ENCODE measurements at places on chromosomes 2 and 18.

GRCh38 chr2:191635333-191636234 lies 42.4 kb upstream of the NABP1 start:
- no peak for DNase-seq

DNA sequence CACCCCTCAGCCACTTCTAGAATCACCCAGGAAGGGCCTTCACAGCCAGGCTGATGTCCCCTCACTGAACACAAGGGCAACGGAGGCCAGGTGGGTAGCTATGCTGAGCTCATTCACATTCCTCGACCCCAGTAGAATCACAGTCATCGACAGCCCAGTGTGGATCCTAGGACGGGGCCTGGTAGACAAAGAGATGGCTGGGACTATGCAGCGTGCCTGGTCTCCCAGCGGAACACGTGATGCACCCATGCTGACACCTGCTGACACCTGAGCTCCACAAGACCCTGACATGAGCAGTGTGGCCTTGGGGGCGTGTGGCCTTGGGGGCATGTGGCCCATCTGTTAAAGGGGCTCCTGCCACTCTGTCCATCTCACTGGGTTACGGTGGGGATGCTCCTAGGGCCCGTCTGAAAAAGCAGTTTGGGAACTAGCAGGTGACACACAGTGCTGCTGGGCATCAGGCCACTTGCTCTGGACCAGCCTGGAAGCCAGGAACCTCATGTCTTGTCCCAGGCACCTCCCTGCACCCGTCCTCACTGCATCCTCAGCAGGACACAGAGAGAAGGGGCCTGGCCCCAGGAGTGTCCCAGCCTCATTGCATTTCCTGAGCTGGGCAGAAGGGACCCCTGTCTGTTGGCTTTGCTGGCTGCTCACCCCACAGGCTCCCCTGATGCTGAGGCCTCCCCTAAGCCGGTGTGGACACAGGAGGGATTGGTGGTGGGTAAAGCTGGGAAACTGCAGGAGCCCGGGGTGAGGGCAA lies 9.7 kb downstream of the ECEL1 start:
- DNase-seq = no peak

DNA sequence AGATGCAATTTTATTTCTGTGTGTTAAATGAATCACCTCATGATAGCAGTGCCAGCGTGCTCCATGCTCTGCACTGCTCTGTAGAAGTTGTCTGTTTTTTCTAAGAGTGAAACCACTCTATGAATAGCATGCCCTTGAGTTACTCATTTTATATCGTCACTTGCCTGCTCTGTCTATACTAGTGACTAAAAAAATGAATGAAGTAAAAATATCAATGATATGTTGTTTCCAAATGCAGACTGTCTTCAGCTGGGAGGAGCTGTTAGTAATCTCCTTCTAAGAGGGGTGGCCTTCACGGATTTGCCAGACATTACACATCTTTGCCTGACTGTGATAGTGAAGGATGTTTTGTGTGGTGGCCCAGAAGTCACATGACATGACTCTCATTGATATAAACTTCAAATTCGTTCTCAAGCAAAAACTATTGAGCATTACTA lies 852.1 kb downstream of the CNTNAP5 start:
- no peak for DNase-seq

- no peak for DNase-seq
Observed at GRCh38 chr18:3874125-3874524, 424.2 kb downstream of the TGIF1 start.

- no peak for DNase-seq
Observed at GRCh38 chr2:212905640-212906201, 245.7 kb downstream of the IKZF2 start.

DNA sequence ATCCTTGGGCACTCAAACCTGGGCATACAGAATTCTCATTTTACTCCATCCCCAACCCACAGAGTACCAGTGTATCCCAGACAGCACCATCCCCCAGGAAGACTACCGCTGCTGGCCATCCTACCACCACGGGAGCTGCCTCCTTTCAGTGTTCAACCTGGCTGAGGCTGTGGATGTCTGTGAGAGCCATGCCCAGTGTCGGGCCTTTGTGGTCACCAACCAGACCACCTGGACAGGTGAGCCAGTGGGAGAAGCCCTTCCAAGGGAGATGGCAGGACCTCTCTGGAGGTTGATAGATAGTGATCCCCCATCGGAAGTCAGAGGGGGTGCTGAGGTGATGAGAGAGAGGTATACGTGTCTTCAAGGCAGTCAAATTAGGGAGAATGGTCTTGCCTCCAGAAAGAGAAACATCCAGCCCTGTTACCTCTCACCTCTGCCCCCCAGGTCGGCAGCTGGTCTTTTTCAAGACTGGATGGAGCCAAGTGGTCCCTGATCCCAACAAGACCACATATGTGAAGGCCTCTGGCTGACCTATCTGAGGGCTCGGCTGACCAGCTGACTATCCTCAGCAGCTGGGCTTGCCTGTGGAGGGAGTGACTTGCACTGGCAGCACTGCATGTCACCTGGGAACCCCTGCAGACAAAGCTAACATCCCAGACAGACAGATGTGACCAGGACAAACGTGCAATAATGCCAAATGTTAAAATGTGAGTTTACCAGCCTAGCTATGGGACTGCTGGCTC lies 9.5 kb downstream of the PKDCC start:
- DNase-seq = no peak

GRCh38 chr2:239749272-239749873 lies 275.8 kb downstream of the NDUFA10 start:
- DNase-seq = no peak

- DNase-seq = no peak
Observed at GRCh38 chr2:238272156-238272555, 16.3 kb downstream of the PER2 start.

DNA sequence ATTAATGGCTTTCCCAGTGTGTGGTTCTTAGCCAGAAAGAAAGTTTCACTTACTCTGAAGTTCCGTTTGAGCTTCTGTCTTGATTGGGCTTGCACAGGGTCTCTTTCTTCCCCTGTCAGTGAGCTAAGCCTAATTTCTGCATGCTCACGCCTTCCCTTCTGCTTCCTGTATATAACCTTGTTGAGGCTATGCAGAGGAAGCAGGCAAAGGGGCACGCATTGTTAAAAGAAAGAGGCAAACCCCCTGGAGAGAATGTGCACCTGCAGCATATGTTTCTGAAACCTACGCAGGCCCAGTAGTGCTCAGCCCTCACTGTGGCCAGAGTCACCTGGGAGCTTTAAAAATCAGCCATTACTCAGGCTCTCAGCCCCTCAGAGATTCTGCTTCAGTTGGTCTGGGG lies 14.5 kb upstream of the PLA2R1 start:
- no peak for DNase-seq

- no peak for DNase-seq
Observed at GRCh38 chr2:6993229-6993640, 76.0 kb downstream of the RNF144A start.

DNA sequence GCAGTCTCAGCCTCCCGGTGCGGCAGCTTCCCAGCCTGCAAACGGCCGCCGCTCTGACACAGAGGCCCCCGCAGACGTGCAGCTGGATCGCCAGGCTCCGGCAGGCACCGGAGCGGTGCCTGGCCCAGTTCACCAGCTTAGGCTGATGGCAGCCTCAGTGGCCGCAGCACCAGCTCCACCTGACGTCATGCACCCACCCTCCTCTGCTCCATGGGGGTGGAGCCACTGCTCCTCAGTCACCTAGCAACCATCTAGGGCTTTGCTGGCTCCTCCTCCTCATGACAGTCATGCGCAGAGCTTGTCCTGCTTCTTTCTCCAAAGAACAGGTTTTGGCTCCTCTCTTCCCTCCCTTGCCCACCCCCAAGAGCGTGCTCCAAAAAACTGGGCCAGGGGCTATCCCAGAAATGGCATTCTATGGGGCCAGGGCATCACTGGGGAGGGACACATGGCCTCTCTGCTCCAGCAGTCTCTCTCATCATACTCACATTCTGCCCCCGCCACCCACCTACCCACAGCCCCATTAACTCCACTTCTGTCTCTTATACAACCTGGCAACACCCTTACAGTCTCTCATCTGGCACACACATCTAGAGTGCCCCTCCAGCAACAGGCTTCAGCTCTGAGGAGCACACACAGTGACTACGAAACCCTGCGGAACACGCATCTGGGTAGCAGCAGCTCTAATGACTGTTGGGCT lies 5.5 kb downstream of the DCTN1 start:
- no peak for DNase-seq

GRCh38 chr2:86825693-86826381 lies 35.1 kb upstream of the CD8A start:
- DNase-seq = no peak
